ENCODE measurements at places on chromosomes 3 and 15. TPM values are rescaled to one million over a fixed set of nuclear protein-coding genes. Genes with fewer than 3 reads are reported as not detected.

GHSR gene
- total RNA-seq: not detected

DNA sequence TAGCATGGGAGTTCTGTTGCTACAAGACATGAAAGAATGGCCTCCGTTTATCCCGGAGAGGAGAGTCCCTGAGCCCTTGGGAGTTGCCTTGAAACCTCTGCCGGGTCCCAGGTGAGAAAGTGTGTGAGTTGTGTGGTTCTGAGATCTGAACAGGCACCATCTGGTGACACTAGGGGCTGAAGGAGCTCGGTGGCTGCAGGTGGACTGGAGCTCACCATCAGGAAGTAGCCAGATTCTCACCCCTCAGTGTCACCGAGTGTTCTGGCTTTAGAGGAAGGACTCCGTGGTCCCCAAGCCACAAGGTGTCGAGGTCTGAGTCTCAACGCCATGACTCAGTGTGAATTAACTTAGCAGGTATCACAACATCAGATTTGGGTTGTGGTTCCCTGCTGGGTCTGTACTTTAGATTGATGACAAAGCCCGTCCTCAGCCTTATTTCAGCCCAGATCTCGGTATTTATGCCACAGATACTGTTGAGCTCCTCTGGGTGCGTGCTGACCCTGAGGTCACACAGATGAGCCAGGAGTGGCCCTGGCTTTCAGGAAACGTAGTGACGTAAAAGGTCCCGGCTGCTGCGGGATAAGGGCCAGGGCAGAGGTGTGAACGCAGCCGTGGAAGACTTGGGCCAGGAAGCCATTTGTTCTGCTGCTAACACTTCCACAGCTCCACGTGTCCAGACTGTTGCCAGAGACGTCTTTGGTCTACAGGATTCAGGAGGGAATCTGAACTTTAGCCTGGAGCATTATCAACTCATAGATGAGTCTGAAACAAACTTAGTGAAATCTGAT is 54.4 kb downstream of the PGPEP1L start:
- DNase-seq: no peak
- no peaks in the 10 kb centered on the region for H3K27me3 ChIP-seq
- peaks cover 11% of the 10 kb centered on the region for H3K4me1 ChIP-seq
- H3K27ac ChIP-seq: no peak overlapping the region
- peaks cover 24% of the 10 kb centered on the region for H3K36me3 ChIP-seq
- no peak overlapping the region for H3K4me3 ChIP-seq

GRCh38 chr3:101962055-101962454 is 112.7 kb downstream of the NFKBIZ start:
- DNase-seq: no peak
- H3K27ac ChIP-seq: no peak overlapping the region
- no peak overlapping the region for H3K4me3 ChIP-seq
- H3K27me3 ChIP-seq: no peaks in the 10 kb centered on the region
- no peaks in the 10 kb centered on the region for H3K36me3 ChIP-seq

DNA sequence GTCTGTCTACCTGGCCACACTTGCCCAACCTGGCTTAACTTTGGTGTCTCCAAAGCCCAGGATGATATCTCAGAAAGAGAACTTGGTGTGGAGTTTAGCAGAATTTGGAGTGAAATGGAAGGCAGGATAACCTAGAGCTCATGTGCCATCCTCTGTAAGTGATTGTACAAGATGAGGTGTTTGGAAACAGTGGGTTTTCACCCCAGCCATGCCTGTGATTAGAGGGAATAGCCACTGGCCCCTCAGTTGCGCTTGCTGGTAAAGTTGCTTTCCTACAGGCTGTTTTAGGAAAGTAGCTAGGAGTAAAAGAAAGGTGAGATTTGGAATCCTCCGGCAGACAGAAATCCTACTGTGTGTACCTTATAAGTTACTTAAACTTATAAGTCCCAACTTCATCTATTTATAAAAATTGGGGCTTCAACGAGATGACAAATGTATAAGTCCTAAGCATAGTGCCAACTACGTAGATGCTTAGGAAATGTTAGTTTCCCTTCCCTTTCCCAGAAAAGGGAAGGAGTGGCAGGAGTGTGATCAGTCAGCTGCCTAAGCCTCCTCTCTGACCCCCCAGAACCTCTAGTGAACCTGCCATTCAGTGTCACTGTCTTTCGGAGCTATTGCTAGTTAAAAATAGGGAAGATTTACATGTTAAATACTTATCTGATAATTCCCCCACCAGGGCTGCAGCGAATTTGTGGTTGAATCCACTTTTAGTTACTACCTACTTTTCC is 13.4 kb upstream of the BMF start:
- H3K27me3 ChIP-seq: no peaks in the 10 kb centered on the region
- H3K4me3 ChIP-seq: no peak overlapping the region
- no peaks in the 10 kb centered on the region for H3K36me3 ChIP-seq

GRCh38 chr3:103949693-103950092 is 1417.0 kb upstream of the ALCAM start:
- H3K4me3 ChIP-seq: no peak overlapping the region
- H3K27me3 ChIP-seq: no peaks in the 10 kb centered on the region
- DNase-seq: no peak
- no peaks in the 10 kb centered on the region for H3K36me3 ChIP-seq
- H3K4me1 ChIP-seq: no peaks in the 10 kb centered on the region
